ENCODE measurements at places on chromosomes 6 and 20.
A peak's percentile ranks its signal among the peaks of the same experiment; 100 is the strongest.

GRCh38 chr6:100673641-100674040, 207.5 kb downstream of the ASCC3 start:
- DNase-seq = no peak

DNA sequence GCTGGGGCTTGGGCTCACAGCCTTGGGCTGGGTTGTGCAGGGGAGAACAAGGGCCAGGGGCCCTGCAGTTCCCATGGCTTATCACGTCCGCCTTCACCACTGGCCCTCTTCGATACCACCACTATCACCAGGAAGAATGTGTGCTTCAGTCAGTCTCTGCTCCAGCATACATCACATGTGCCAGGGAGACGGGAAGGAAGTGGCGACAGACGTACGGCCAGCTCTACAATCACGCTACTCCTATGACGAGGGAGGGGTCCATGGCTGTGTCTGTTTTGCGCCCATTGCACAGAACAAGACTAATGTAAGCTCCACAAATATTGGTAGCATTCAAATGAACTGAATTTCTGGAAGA, 72.1 kb downstream of the TRAM2 start:
- DNase-seq = no peak

- no peak for DNase-seq
These were observed 9.7 kb downstream of the BACH2 start for GRCh38 chr6:90286884-90287488.

DNA sequence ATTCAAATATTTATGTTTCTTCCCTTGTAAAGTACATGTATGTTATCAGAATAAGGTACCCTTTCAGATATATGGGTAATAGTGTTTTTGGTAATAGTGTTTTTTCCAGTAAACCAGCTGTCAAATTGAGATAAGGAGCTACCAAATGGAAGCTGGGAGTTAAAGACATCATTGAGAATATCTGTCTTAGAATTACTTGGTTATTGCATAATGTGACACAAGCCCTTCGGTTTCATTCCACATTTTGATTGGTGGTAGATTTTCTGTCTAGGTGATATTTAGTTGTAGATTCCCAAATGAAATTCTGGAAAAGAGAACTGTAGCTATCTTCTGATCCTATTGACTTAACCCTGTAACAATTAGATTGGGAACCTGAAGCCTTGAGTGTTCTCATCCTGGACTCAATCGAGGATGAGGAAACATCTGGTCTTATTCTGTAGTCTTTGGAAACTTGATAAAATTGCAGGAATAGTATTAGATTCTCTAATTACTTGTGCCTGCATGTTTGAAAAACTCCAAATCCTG, 75.1 kb upstream of the SYNJ2 start:
- no peak for DNase-seq

DNA sequence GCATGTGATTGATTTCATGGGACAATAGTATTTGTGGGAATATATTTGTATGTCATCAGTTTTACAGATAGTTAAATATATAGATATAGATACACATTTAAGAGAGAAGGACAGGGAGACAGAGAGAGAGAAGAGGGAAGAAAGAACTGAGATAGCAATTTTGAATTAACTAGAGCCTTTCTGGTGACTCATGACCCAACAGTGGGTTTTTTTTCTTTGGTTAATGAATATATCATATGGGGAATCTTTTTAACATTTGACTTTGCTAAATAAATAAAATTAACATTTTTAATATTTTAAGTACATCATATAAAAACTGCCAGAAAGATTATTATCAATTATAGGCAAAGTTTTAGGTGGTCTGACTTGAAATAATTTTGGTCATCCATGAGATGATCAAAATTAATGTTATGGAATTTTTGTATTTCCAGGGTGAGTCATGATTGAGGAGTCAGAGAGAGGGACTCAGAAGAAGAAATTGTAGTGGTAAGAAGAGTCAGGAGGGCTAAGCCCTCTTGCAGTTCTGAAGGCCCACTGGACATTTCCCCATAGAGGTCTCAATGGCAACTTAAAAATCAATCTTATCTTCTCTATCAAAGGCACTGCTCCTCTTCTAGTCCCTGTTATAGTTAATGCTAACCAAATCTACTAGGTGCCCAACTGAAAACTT, 508.1 kb upstream of the MAP3K7 start:
- no peak for DNase-seq

DNA sequence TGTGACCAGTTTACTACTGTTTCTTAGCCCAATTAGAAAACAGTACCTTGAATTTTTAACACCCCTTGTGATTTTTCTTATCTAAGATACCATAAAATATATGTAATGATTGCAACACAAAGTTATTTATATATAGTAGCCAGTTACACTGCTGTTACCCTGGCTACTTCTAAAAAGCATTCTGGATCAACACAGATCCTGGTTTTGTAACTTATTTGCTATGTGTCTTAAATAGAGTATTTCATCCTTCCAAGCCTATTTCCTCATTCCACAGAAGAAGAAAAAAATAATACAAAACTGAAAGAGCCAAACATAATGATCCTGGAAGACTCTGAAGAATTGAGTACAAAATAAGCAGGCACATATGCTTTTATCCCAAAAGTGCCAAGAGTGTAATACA, 19.0 kb upstream of the GSTA4 start:
- peak; percentile 35 for DNase-seq

- DNase-seq = no peak
These were observed 3.0 kb downstream of the DEFB115 start for GRCh38 chr20:31260326-31260932.

GRCh38 chr6:165663736-165664558, 906 bp upstream of the PDE10A start:
- no peak for DNase-seq

DNA sequence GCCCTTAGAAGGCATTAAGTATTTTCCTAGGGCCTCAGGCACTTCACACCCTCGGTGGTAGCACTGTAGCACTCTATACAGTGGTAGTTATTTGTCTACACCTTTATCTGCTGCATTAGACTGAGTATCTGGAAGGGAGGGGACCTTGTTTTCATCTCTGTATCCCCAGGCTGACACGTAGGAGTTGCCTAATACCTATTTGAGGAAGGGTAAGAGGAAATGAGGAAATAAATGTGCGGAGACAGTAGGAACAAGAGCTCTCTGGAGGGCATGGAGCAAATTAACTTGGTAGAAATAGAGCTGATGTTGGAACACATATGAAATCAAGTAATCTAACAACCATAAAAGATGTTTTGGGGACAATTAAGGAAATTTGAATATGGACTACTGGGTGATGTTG, 3.9 kb downstream of the CNPY3 start:
- DNase-seq = no peak

DNA sequence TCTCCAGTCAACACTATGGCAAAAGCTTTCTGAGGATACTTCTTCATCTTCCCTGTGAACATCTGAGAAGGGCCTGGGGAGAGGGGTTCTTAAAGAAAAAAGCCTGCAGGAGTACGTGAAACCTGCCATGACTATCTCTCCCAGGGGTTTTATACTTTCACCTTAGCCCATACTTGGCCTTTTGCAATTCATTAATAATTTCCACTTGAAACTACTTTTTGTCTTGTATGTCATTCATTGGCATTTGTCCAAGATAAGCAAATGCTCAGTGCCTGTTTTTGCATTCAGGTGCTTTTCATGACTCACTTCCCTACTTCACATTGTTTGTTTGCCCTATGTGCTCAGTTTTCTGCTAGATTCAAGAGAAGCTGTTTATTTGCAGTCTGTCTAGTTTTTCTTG, 580.3 kb upstream of the GJE1 start:
- DNase-seq = no peak

DNA sequence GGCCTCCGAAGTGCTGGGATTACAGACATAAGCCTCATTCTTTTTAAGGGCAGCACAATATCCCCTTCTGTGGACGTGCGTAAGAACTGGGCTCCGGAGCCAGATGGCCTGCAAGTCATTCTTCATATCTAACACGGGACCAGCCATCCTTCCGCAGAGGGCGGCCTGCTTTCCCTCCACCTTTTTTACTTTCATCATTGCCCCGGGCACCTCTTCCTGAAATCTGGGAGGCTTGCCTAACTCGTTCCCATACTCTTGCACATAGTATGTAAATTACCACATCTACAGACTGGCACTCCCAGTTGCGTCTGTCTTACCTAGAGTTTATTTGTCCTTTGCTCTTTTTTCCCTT, 29.9 kb upstream of the SLC23A2 start:
- DNase-seq = no peak

DNA sequence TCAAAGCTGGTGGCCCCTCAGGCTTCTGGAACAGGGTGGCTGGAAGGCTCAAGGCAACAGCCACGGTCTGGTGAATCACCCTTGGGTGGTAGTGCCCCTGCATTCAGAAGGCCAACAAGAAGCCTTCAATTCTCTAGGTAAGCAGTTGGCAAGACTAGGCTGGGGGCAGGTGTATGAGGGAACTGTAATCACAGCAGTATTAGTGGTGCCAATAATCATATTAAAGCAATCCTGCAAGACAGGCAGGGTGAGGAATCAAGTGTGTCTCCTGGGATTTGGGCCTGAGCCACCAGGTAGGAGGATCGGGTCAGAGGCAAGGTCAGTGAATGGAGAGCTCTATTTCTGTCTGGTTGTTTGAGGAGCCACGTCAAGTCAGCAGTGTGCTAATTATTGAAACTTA, 24.9 kb upstream of the SCUBE3 start:
- no peak for DNase-seq

DNA sequence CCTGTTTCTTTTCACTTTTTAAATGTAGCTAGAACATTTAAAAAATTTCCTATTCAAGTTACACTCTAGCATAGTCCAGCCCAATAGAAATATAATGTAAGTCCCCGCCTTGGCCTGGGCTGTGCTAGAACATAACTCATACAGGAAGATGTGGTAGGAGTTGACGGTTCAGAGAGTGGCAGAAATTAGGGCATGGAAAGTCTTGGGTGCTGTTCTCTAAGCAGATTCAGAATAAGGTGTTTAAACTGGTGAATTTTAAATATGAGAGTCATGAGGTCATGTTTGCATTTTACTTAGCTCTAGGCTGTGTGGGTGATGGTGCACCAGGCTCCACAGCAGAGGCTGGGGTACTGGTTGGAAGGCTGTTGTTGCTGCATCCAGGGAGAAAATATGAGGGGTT, 256.5 kb downstream of the FARS2 start:
- DNase-seq = no peak

DNA sequence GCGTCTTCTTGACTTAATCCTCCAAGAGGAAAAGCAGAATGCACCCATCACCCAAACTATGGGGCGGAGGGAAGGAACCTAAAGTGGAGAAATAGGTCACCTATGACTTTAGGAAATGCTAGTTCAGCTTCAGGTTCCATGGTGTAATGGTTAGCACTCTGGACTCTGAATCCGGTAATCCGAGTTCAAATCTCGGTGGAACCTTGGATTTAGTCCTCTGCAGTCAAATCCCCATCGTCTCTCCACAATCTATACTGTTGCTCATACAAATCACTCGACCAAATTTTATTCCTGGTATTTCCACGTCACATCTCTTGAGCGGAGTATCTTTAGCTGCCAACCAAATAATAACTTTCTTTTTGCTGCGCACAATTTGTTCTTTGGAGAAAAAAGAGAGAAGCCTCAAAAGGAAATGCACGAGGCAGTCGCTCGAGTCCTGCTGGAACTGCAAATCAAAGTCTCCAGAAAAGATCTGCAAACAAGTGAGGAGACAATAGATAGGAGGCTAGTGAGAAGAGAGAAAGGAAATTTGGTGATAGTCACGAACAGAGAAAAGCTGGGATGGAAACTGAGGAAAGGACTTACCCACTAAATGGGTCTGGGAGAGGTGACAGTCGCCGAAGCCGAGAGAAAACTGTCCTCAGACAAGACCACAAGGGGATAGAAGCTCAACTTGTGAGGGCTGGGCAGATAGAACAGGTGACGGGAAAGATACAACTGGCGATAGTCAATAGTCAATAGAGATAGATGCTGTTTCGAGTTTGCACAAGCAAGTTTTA, 16.6 kb downstream of the POM121L2 start:
- no peak for DNase-seq

GRCh38 chr6:166553563-166554271, 32.8 kb downstream of the RAMACL start:
- peak; percentile 86 for DNase-seq

GRCh38 chr6:43934183-43934802, 164.3 kb downstream of the VEGFA start:
- no peak for DNase-seq

GRCh38 chr6:82367704-82368103, 4.1 kb downstream of the TPBG start:
- DNase-seq = no peak

- DNase-seq = no peak
These were observed 254.2 kb upstream of the HSF2 start for GRCh38 chr6:122145246-122145645.

DNA sequence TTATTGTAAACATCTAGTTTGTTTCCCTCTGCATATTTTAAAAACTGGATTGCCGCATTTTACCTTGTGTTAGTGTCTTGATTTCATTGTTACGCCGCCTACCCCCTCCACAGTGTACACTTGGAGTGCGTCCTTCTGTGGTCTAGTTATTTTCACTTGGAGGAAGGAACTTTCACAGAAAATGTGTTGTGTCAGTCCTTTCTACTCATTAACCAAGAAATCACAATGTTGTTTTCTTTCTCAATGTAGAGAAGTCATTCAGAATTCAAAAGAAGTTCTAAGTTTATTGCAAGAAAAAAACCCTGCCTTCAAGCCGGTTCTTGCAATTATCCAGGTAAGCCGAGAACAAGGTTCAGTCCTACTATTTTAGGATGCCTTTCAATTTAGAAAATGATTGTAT, 10.3 kb downstream of the MTHFD1L start:
- DNase-seq = no peak

DNA sequence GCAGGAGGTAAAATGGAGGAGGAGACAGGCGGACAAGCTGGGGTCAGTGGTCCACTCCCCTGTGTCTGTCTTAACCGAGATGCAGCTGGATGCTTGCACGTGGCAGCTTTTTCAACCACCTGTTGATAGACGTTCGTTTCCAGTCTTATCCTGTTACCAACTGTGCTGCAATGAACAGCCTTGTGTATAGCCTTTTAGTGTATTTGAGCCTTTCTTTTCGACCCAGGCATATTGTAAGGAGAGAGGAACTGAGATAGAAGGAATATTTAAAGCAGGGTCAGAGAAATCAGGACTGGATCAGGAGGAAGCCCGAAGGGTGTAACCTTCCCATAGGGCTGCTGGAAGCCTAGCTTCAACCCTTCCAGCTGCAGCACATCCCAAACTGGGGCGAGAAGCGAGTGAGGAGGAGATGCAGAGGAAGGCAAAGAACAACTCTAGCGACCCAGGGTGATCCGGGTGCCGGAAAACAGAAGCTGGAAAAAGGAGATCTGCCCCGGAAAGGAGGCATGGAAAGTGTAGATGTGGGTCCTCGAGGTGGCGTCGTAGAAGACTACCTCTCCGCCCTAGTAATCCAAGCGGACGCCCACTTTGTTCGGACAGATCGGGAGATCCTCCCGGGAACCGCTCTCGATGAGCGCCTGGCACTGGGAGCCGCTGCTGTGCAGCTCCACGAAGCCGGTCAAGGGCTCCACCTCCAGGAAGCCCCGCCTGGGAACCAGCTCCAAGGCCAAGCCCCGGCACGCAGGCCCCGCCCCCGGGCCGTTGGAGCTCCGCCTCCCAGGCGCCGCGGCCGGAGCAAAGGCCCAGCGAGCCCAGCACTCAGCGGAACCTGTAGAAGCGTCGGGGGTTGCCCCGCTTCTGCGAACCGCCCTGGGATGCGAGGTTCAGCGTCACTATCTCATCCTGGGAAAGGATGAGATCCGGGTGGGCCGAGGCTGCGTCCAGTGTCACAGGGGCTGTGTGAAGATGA, 11.2 kb downstream of the TRIM31 start:
- DNase-seq = peak; percentile 82

Measured in stromal cell of bone marrow (primary cell).